ENCODE measurements at places on chromosomes 11 and 22.

DNA sequence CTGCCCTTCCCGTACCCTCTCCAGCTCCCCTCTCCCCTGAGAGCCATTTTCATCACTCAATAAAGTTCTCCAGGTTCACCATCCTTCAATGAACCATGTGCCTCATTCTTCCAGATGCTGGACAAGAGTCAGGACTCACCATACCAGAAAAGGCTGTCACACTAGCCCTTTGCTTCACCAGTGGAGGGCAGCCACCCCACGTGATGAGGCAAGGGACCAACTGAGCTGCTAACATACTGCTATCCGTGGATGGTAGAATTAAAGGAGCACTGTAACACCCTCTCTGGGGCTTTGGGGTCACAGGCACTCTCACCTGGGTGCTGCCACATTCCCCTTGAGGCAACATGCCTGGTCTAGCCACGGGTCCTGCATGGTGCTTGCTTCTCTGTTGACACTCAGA, 13.1 kb upstream of the OR5I1 start:
- DNase-seq, result no peak

DNA sequence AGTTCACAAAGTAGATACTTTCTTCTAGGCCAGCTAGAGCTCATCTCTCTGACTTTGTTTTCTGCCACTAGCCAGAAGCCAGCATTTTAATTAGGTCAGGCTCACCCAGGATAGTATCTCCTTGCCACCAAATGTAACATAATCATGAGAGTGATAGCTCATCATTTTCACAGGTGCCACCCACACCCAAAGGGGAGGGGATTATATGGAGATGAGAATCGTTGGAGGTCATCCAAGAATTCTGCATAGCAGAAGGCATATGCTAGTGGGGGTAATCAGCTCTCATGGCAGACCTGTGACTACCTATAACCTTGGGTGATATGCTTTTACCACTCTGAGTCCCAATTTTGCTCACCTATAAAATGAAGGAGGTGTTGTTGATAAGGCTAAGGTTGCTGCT, 523.0 kb downstream of the METTL15 start:
- no peak for DNase-seq

GRCh38 chr22:27613099-27614005, 188.2 kb downstream of the MN1 start:
- DNase-seq, result no peak

- DNase-seq, result peak; percentile 45
Observed at GRCh38 chr11:12185914-12186313, 75.5 kb downstream of the MICAL2 start.

GRCh38 chr11:115128226-115128625, 376.0 kb downstream of the CADM1 start:
- no peak for DNase-seq

- no peak for DNase-seq
Observed at GRCh38 chr22:43846966-43847365, 15.3 kb downstream of the SULT4A1 start.

- DNase-seq, result no peak
Observed at GRCh38 chr11:119626871-119627270, 102.1 kb downstream of the NECTIN1 start.

DNA sequence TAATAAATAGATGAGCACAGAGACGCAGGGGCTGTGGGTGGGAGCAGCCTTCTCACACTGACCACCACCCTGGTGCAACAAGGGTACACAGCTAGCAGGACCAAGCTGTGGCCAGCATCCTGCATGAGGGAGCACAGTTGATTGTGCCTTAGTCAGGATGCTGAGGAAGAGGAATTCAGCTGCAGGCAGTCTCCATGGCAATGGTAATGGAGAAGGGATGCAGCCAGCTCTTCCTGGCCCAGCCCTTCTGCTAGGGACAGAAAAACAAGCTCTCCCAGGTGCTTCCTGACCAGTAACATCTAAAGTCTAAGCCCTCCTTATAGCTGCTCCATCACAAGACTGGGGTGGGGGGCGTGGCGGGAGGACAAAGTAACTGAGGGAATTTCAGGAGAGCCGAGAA, 363.5 kb downstream of the BUD13 start:
- no peak for DNase-seq

DNA sequence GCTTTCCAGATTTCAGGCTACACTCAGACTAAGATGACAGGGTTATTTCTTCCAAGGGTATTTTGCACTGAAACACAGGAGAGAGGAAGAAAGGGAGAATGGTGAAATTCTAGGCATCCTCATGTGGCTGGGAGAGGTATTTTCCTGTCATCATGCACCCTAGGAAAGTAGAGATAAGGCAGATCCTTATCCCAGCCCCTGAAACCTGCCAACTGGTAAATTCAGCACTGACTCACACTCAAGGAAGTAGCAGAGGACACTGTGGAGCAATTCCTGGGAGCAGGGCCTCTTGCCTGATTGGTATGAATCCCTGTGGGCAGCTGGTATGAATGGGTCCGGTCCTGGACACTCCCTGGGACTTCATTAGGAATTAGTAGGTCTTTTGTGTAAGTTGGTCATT, 37.6 kb upstream of the SLC5A1 start:
- peak; percentile 19 for DNase-seq

- DNase-seq, result no peak
Observed at GRCh38 chr11:76592025-76592914, 78.3 kb downstream of the LRRC32 start.

DNA sequence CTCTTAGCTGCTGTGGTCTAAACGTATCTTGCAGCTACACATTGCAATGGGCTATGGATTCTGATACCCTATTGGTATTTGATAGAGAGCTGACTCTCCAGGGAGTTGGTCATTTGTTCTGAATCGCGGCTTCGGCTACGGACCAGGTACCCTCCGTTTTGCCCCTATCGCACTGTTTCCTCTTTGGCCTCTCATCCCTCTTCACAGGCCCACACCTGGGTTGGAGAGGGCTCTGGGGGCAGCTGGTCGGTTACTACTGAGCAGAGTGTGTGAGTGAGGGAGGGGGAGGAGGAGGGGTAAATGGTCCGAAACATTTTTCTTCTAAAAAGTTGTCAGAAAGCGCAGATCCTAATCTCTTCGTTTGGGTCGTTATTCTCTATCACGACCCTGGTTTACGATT, 48.8 kb upstream of the HSD17B12 start:
- no peak for DNase-seq

DNA sequence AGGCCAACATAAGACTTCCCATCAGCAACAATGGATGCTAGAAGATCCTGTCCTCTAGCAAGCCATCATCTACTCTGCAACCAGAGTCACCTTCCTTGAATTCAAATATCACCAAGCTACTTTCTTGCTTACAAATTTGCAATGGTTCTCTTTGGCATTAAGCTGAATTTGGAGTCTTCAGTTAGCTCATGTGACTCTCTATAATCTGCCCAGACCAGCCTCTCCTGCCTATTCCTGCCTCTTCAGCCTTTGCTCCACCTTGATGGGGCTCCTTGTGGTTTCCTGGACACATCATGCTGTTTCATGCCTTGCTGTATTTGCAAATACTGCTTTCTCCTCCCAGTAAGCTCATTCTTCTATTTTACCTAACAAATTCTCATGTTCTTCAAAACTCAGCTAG, 82.3 kb downstream of the RASSF10 start:
- no peak for DNase-seq

- DNase-seq, result no peak
Observed at GRCh38 chr11:117826832-117827231, 2.3 kb upstream of the FXYD2 start.

DNA sequence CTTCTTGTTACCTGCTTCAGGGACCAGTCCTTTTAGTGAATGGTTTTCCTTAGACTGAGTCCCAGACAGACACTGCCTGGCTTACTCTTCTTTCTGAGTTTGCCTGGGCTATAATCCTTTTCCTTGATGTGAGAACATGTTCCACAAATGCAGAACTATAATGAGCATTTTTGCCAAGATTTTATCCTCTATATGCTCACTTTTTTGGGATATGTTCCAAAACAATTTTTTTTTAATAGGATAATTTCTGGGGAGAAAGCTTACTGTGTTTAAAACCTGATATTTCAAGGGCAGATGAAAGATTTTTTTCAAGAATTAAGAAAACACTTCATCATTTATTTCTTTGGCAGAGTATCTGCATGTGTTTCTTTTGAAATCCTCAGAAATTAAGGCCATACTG, 110.0 kb upstream of the TENM4 start:
- DNase-seq, result no peak

- peak; percentile 32 for DNase-seq
Observed at GRCh38 chr11:111476366-111476765, 35.8 kb downstream of the BTG4 start.

- peak; percentile 11 for DNase-seq
Observed at GRCh38 chr11:104001561-104002056, 34.8 kb upstream of the DDI1 start.

DNA sequence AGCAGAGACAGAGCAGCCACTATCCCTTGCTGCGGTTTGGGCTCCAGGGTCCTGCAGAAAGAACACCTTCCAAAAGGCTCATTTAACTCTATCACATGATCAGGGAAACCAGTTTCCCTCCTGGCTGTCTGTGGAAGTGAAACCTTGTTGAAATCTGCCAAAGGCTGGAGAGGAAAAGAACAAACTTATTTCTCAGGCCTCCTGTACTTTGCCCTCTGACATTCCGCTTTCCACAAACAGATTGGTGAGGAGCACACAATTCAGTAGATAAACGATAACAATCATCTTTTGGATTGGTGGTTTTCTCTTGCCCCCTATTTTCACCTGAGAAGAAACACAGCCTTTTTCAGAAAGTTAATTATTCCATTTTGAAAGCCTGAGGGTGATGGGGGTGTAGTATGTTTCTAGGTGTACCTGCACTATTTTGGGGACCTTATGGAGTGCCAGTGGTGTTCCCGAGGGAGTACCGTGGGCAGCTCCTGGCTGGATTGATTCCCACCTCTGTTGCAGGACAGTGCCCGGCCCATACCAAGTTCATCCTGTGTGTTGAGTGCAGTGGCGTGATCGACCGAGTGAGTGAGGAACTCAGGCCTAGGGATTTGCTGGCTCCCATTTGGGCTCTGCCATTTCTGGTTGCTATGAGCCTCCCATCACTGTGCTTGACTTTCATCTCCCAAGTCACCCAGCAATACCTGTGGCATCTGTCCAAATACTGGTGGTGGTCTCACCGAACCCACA, 102.0 kb downstream of the TBC1D22A start:
- DNase-seq, result no peak

- DNase-seq, result no peak
Observed at GRCh38 chr22:24942301-24942700, 4.2 kb downstream of the LHFPL7 start.

- no peak for DNase-seq
Observed at GRCh38 chr11:130212431-130212961, 52.9 kb downstream of the ST14 start.
